ENCODE measurements at places on chromosomes 13 and 19.

GRCh38 chr19:6048348-6048747 is 62.0 kb downstream of the RFX2 start:
- DNase-seq: no peak

GRCh38 chr19:15426485-15427349 is 7.9 kb upstream of the AKAP8L start:
- no peak for DNase-seq

DNA sequence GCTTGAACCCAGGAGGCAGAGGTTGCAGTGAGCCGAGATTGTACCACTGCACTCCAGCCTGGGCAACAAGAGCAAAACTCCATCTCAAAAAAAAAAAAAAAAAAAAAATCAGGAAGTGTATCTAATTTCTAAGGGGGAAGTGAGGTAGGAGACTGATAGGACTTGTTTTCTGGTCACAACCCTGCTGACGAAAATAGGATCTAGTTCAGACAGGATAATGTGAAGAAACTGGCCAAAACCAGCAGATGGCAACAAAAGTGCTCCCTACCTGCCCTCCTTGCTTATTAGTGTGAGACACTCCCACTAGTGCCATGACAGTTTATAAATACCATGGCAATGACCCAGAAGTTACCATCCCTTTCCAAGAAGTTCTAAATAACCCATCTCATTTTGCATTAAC is 36.0 kb upstream of the KPNA3 start:
- DNase-seq: no peak

GRCh38 chr13:40446365-40446764 is 220.1 kb downstream of the FOXO1 start:
- DNase-seq: no peak

- no peak for DNase-seq
Observed at GRCh38 chr19:17289489-17289888, 7.8 kb downstream of the ANKLE1 start.

Measured in anterior cingulate cortex (tissue), 58 donors.